ENCODE measurements at places on chromosomes 3 and 15.

GRCh38 chr3:115478359-115478758, 145.0 kb upstream of the GAP43 start:
- DNase-seq = no peak

- no peak for DNase-seq
Observed at GRCh38 chr3:42007785-42008184, 45.9 kb upstream of the ULK4 start.

- DNase-seq = peak; percentile 83
Observed at GRCh38 chr3:129365296-129366136, 62.9 kb downstream of the EFCAB12 start.

GRCh38 chr15:71182522-71182921, 67.3 kb downstream of the THSD4 start:
- no peak for DNase-seq

DNA sequence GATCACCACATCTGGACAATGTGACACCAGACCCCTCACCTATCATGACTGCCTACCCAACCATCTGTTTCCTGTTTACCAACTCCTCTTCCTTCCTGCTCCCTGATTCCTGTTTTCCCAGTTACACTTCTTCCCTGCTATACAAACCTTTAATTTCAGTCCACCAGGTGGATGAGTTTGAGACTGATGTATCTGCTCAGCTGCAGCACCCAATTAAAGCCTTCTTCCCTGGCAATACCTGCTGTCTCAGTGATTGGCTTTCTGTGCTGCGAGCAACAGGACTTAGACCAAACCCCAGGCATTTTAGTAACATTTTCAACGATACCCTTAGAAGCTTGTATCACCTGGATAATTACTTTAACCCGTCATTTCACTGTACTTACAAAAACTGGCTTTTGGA, 968.2 kb upstream of the NR2F2 start:
- DNase-seq = no peak

DNA sequence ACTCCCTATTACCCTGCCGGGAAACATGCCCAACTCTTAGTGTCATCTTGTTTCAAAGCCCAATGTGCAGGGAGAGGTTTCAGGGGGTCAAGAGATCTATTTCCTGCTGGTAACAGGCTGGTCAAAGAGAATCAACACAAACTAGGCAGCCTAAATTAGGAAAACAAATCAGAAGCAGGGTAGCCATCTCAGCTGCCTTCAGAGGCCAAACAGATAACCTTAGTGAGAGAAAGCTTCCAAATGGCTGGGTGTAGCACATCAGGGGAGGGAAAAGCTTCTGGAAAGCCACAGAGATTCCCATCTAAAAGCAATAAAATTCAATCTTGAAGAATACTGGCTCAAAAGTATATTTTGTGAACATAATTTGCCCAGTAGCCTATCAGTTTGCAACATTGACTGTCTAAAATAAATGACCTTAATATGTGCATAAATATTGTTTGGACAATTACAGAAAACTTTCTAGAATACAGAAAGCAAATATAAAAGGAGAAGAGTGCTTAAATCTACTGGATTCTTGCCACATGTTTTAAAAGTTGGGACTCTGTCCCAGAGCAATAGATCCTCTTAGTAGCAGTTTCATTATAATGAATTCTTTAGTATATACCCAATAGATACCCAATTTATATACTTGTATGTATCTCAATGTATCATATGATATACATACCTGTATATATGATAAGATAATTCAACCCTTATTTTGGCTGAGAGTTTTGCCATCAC, 371.9 kb upstream of the RARB start:
- no peak for DNase-seq

GRCh38 chr15:60476713-60477112, 2.2 kb downstream of the ICE2 start:
- DNase-seq = no peak

- DNase-seq = no peak
Observed at GRCh38 chr3:182704926-182705325, 88.4 kb upstream of the ATP11B start.

DNA sequence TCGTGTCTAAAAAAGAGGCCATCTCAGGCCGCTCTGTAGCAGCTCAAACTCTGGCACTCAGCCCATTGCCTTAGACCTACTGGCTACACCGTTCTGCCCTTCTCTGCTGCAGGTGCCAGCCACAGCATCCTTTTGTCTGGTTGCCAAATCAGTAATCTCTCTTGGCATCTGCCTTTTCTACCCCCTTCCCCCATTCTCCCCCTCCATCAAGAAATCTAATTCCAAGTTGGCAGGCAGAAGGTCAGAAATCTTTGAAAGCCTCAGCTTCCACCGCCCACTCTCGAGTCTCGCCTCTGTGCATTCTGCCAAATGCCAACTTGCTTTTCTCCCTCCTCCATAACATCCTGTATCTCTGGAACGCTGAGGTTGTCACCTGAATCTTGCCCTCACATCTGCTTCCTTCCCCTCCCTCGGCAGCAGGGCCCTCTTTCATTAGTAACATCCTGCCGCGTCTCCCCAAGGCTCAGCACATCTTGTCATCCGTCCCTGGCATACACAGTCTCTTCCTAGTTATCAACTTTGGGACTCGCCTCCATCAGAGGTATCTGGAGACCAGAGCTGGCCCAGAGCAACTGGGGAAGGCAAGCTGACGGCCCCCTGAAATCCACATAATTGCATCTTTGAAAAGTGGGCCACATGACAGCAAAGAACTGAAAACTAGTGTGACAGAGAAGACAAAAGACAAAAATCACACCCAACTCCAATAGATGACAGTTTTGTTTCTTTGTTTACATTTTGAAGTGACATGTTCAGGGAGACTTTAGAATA, 312.0 kb upstream of the CCDC54 start:
- peak; percentile 39 for DNase-seq

DNA sequence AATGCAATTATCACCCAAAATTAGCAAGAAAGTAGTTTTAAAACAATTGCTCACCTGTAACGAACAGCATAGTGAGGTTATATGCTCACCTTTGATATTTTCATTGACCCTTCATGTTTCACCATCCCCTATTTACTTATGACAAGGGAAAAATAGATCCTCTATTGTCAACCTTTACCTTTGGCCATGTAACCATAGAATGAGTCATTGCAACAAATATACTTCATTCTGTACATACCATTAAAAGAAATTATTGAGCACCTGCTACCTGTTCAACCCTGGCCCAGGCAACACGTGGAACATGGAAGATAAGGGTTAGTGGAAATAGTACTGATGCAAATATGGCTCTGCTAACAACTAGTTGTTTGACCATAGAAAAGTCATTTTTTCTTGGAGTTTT, 20.2 kb downstream of the LSAMP start:
- no peak for DNase-seq

DNA sequence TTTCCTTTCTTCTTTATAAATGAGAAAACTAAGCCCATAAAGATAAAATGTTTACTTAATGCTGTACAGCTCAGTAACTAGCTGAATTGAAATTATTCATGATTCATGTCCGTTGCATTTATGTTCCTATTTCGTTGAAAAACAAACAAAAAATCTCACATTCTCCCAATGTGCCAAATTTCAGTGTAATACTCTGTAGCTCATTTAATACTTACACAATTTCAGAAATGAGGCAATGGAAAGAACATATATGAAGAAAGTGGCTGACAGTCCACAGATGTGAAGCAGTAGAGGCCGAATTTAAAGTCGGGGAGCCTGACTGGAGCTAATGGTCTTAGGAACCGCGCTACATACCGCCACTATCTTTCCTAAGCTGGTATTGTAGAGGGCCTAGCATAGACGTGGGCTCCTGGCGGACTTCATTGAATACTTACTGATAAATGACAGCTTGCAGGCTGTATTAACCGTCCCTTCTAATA, 651 bp downstream of the PLSCR2 start:
- DNase-seq = no peak

- DNase-seq = no peak
Observed at GRCh38 chr3:50102558-50102957, 13.8 kb downstream of the RBM5 start.

DNA sequence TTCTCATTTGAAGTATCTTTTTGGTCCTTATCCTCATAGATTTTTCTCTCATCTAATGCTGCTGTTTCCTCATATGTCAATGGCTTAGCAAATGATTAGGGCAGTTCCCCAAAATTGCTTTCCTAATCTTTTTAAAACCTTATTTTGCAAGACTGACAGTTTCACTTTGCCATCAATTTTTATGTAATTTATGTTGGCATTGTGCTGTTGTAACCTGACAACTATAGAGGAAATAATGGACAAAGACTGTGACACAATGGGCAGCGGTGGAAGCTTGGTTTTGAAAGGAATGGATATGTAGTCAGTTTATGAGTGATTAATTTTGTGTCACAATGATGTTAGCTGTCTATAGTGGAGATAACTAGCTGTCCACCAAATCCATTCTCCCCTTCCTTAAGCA, 10.6 kb upstream of the SH3BP5 start:
- no peak for DNase-seq

GRCh38 chr15:47705281-47705997, 11.9 kb upstream of the SEMA6D start:
- no peak for DNase-seq

DNA sequence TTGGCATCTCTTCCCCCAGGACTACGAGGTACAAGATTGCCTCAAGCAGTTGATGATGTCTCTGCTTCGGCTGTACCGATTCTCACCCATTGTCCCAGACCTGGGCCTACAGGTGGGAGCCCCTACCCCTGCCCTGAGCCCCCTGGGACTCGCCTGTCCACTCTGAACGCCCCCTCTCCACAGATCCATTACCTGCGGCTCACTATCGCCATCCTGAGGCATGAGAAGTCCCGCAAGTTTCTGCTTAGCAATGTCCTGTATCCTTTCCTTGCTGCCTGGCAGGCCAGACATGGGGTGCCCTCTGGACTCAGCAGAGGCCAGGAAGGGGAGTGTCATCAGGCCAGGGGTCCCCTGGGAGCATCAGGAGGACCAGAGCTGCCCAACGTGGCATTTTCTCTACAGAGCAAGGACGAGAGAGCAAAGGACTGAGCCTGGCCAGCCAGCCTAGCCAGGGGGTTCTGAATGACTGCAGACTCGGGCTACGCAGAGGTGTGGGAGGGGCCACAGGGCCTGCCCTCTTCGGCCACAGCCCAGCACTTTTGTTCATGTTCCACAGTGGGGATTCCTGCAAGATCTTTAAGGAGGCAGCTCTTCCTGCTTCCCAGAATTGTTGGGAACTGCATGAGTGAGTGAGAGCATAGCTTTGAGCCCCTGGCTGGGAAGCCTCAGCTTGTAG, 11.2 kb downstream of the RNF123 start:
- DNase-seq = no peak

DNA sequence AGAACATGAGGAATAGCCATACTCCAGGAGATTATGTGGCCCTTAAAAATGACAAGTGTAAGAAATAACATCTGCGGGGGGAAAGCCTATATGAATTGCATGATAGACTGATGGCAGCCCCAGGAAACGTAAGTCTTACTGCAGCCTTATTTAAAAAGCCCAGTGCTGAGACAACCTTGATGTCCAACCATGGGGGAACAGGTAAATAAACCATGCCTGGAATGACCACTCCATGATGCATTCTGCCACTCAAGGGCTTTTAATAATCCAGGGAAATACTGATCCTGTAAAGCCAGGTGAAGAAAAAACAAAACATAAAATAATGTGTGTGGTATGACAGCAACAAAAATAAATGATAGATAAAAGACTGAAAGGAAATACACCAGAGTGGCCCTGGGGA, 46.5 kb upstream of the GRIP2 start:
- DNase-seq = no peak

GRCh38 chr15:50192926-50193620, 11.1 kb downstream of the SLC27A2 start:
- no peak for DNase-seq

DNA sequence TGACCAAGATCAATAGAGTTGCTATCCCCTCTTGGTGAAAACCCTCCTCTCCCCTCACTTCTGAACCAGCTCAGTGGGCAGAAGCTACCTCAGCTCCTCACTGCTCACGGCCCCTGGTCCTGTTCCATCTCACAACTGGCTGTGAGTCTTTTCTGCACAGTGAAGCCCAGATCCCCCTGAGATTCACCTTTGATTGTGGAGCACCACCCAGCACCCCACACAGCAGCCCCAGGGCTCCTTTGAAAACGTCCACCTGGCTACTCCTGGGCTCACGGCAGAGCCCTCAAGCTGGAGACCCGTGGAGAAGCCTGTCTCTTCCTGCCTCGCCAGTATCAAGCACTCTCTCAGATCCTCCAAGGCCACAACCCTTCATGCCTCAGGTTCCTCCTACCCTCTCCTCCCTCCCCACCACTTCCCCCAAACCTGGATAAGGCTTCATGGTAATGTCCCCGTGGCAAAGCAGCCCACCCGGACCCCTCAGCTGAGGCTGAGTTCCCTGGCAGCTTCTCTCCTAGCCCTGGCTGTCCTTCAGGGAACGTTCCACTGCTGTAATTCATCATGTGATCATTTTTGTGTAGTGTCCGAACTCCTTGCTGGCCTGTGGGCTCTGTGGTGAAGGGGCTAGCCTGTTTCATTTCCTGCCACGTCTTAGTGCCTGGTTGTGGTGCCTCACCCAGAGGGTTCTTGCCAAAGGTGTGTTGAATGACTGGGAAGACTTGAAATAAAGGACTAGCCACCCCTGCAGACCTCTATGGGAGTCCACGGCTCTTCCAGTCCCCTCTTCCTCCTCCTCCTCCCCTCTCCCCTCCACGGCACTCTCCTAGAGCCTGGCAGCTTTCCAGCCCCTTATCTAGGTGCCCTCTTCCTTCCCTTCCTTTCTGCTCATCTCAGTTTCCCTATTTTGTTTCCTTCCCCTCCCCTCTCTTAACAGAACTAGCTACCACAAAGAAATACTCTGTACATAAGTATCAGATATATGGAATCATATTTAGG, 44.5 kb downstream of the KY start:
- DNase-seq = no peak

DNA sequence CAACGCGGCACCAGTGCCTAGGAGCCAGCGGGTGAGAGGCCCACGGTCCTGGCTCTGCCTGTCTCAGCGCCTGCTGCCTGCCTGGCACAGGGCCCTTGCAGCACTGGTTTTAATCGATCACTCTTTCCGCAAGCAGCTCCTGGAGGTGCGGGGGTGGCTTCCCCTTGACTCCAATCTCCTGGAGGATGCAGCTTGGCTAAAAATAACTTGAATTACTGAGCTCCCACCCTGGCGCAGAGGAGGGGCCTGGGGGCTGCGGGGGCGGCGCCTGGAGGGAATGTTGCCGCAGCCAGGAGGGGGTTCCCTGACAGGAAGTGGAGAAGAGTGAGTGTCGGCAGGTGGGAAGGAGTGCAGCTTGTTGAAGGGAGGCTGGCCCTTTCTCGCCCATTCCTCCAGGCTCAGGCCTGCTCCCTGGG, 9.9 kb upstream of the RPL29 start:
- peak; percentile 83 for DNase-seq

- no peak for DNase-seq
Observed at GRCh38 chr3:136604961-136605360, 147.2 kb downstream of the STAG1 start.
